ENCODE measurements at places on chromosomes 1 and 21.
A peak's percentile ranks its signal among the peaks of the same experiment; 100 is the strongest.

DNA sequence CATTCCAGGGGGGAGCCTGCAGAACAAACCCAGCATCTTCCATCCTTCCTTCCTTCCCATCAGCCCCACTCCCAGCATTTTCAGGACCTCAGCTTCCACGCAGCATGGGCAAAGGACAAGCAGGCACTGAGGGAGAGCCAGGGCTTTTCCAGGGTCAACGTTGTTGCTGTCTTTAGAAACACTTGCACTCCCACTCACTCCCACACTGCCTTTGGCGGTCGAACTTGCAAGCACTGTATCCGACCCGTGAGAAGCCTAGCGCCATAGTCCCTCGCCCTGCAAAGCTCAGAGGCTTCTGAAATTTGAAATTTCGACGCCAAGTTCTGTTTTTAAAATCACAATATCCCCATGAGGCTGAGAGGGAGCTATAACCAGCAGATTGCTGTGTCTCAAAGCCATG, 47.4 kb downstream of the KCNAB2 start:
- DNase-seq, result no peak

- no peak for DNase-seq
Observed at GRCh38 chr1:110237386-110238152, 27.5 kb downstream of the KCNC4 start.

DNA sequence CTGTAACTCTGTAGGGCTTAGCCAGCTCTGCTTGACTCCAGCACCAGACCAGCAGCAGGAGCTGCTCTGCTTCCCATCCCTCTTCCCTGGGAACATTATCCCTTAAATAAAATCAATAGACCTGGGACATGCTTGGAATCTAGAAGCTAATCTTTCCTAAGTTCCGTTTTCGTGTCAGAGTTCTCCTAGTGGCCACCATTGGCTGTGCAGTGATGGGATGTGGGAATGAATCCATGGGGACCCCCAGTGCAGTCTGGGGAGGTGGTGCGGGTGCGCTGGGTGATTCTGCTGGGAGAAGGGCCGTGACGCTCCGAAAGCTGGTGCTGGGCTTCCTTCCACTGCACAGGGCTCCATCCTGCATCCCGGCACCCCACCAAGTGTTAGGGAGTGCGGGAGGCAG, 202.7 kb downstream of the CAMTA1 start:
- no peak for DNase-seq

DNA sequence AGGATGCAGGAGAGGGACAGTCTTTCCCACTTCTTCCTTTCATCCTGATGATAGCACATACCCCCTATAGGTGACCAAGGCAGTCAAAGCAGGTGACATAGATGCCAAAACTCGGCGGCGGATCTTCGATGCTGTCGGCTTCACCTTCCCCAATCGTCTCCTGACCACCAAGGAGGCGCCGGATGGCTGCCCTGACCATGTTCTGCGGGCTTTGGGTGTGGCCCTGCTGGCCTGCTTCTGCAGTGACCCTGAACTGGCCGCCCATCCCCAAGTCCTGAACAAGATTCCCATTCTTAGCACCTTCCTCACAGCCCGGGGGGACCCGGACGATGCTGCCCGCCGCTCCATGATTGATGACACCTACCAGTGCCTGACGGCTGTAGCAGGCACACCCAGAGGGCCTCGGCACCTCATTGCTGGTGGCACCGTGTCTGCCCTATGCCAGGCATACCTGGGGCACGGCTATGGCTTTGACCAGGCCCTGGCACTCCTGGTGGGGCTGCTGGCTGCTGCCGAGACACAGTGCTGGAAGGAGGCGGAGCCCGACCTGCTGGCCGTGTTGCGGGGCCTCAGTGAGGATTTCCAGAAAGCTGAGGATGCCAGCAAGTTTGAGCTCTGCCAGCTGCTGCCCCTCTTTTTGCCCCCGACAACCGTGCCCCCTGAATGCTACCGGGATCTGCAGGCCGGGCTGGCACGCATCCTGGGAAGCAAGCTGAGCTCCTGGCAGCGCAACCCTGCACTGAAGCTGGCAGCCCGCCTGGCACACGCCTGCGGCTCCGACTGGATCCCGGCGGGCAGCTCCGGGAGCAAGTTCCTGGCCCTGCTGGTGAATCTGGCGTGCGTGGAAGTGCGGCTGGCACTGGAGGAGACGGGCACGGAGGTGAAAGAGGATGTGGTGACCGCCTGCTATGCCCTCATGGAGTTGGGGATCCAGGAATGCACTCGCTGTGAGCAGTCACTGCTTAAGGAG, 2.9 kb downstream of the NCDN start:
- DNase-seq, result no peak

DNA sequence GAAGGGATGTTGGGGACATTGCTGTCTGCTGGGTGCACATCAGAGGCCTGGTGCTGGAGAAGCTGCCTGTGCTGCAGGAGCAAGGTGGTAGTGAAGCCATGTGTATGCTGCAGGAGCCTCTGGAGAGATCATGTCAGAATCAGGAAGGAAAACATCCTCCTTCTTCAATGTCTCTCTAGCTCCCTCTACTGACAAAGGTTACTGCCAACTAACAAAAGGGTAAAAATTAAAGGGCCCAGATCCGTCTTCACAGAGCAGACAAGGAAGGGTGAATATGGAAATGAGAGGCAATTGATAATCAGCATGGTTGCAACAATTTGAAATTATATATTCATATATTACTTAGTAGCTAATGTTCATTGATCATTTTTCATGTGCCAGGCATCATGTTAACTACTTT, 32.2 kb downstream of the FAM177B start:
- no peak for DNase-seq

DNA sequence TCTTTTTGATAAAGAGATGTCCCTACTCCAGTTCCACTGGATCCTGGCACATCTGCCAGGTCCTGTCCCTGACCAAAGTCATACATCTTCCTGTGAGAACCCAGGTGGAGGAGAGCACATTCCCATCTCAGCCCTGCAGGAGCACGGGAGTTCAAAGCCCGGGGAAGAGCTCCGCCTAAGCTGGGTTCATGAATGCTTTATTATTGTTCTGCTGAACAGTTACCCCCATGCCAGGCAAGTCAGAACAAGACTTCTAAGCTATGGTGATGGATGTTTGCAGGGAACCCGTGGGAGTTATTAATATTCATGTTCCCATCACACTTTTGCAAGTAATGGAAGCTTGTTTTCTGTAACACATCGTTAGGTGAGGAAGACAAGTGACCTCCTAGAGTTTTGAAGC, 62.9 kb downstream of the SEC16B start:
- no peak for DNase-seq

- no peak for DNase-seq
Observed at GRCh38 chr1:30609336-30609998, 113.9 kb downstream of the MATN1 start.

- DNase-seq, result no peak
Observed at GRCh38 chr1:25054526-25055323, 124.6 kb upstream of the RUNX3 start.

DNA sequence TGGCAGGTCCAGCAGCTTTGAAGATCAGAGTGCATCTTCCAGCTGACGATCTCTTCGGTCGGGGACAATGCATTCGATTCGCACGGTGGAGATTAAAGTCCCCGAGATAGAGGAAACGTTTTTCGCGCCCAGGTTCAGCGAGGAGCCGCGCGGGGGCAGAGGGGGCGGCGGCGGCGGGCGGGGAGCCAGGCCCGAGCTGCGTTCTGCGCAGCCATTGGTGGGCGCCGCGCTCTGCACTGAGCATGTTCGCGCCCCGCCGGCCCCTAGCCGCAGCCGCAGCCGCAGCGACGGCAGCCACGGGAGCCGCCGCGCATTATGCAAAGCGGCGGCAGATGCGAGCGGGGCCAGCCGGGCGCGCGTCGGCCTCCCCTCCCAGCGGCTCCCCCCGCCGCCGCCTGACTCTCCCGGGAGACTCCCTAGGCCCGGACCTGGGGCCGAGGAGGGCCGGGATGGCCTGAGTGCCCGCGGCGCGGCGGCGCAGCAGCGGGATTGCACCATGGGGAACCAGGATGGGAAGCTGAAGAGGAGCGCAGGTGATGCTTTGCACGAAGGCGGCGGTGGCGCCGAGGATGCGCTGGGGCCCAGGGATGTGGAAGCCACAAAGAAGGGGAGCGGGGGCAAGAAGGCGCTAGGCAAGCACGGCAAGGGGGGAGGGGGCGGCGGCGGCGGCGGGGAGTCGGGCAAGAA, at the start of gene FMN2:
Gene FMN2, plus strand, starts transcription at position 270 of the 687 bp plus-strand sequence. Its CDS starts 227 bp downstream, at position 497.
- DNase-seq, result no peak

DNA sequence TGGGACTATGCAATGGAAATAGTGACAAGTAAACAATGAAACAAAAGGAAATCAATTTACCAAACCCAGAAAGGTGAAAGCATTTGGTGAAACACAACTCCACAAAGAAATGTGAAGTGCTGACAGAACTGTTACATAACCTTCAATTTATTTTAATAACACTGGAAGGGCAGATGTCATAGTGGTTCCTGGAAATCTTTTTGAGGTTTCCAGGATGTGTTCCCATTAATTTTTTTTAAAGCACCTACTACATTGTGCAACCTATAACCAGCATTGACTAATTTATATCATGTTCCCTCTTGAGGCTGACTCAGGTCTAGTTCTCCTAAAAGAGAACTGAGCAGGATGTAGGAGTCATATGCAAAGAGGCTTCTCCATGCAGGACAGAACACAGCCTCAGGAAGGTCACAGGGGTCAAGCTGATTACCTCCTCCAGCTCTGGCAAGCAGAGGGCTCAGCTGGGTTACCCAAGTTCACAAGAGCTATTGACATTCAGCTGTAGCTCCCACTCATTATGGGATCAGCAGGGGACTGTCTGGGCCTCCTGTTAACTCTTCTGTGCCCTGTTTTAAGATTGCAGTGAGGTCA, 157.1 kb upstream of the NRIP1 start:
- DNase-seq, result no peak

DNA sequence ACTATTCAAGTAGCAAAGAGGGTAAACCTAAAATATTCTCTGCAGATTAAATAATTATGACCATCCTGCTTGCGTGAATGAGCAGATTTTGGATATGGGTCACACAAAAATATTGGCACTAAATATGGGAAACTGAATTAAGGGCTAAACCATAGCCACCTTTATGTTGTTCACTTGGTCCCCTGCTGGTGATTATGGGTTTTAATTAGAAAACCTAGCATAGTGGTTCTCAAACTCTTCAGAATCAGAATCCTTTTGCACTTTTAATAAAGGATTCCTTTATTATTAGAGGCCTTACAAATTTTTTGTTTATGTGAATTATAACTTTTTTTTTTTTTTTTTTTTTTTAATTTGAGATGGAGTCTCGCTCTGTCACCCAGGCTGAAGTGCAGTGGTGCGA, 38.5 kb upstream of the ZNHIT6 start:
- no peak for DNase-seq

- DNase-seq, result no peak
Observed at GRCh38 chr1:168468822-168469221, 75.0 kb downstream of the XCL2 start.

GRCh38 chr1:50936321-50936720, 23.7 kb downstream of the FAF1 start:
- no peak for DNase-seq

GRCh38 chr1:27346357-27346756, 4.5 kb downstream of the SYTL1 start:
- DNase-seq, result no peak

DNA sequence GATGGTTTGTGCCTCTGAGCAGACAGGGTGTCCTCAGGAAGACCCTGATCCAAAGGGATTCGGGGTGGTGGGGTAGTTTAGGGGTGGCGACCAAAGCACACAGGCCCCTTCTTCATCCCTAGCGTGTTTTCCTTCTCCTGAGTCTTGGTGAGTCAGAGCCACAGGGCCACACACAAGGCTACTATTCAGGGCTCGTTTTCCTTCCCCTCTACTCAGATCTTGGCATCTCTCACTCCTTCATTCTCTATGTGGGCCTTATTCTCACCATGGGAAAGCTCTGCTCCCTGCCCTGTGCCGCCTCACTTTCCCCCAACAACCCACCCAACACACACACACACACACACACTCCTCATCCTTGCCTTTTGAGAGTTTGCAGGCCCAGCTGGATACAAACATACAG, 43.6 kb upstream of the WNT2B start:
- DNase-seq, result no peak

DNA sequence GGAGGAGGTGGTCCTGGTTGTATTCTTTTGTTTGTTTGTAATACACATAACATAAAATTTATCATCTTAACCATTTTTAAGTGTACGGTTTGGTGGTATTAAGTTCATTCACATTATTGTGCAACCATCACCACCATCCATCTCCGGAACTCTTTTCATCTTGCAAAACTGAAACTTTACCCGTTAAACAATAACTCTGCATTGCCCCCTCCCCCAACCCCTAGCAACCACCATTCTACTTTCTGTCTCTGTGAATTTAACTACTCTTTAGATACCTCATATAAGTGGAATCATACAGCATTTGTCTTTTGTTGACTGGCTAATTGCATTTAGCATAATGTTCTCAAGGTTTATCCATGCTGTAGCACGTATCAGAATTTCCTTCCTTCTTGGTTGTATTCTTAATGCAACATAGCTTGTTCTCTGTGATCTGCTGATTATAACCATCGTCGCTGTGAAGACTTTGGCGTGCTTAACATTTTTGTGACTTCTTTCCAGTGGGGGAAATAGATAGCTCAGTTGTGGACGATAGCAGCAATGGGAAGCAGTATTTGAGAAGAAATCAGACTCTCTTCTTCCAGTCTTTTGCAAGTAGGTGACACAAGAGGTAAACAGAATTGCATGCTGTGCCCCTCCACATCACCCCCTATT, 117.5 kb upstream of the HOOK1 start:
- peak; percentile 30 for DNase-seq

- no peak for DNase-seq
Observed at GRCh38 chr1:226697151-226697928, 41.7 kb downstream of the ITPKB start.

DNA sequence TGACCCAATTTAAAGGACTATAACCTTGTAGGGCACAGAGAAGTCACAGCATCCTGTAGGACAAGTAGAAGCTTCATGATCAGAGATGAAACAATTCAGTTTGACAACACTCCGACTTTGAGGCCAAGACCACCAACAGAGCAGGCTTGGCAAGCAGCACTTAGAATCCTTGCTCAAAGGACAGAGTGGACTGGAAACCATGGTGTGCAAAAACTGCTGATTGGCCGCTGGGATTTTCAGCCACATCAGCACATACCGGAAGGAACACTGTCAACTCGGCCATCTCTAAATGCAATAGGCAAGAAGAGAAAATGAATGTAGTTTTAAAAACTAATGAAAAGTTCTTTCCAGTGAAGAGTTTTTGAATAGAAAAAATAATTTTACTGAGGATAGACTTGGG, 92.0 kb upstream of the PRMT6 start:
- no peak for DNase-seq

DNA sequence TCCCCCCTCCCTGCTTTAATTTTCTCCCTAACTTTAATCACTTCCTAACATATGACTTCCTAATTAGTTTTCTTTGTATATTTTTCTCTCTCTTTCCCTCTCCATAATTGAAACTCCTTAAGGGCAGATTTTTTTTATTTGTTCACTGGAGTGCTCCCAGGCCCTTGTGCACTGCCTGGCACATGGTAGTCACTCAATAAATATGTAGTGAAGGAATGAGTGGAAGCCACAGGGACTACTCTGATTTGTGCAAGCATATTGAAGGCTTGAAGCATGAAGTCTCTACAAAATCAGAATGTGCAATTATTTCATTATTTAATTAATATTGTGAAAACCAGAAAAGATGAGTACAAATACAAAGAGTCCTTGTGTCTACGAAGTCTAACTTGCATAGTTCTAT, 41.5 kb downstream of the SNX7 start:
- no peak for DNase-seq

Data from activated CD4-positive, alpha-beta memory T cell treated with anti-CD3 and anti-CD28 coated beads, Interleukin-2, amount 10 ng/mL, durations not matched to agents 7 days and 5 days (primary cell).